Fibroblast of skin of scalp (primary cell): ENCODE measurements at places on chromosomes 3 and 15.

DNA sequence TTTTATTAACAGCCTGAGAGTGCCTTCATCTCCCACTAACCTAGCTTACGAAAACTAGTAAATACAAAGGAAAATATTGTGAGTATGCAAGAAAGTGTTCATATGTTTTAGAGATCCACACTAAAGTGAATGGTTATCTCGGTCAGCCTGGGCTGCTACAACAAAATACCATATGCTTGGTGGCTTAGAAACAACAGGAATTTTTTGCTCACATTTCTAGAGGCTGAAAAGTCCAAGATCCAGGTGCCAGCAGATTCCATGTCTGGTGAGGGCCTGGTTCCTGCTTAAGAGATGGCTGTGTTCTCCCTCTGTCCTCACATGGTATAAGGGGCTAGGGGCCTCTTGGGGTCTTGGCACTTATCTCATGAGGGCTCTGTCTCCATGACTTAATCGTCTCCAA lies 20.5 kb upstream of the SLC30A4 start:
- DNase-seq: no peak

- no peak for DNase-seq
Measured at GRCh38 chr3:159548675-159549335, 439.8 kb upstream of the IL12A start.

- peak; percentile 15 for DNase-seq
Measured at GRCh38 chr3:149152420-149152819, 23.0 kb downstream of the HPS3 start.

- peak; percentile 94 for DNase-seq
Measured at GRCh38 chr15:41944313-41944940, 27.9 kb downstream of the EHD4 start.

- no peak for DNase-seq
Measured at GRCh38 chr3:184604615-184605290, 43.2 kb downstream of the EPHB3 start.

DNA sequence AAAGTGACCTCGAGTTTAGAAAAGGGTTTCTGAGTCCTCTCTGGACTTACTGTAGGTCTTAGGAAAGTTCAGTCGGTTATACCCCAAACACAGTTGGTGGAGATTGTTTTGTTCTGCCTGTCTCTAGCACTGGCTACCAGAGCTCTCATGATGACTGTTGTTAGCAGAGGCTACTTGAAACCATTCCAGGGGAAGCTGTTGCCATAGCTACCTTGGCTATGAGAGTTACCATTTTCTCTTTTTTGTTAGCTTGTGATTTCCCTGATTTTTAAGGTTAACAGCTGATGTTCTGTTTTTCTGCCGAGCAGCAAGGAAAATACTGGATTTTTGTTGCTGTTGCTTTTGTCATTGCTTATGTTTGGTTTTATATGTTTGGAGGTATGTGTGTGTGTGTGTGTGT lies 26.7 kb downstream of the ABHD2 start:
- DNase-seq: no peak

DNA sequence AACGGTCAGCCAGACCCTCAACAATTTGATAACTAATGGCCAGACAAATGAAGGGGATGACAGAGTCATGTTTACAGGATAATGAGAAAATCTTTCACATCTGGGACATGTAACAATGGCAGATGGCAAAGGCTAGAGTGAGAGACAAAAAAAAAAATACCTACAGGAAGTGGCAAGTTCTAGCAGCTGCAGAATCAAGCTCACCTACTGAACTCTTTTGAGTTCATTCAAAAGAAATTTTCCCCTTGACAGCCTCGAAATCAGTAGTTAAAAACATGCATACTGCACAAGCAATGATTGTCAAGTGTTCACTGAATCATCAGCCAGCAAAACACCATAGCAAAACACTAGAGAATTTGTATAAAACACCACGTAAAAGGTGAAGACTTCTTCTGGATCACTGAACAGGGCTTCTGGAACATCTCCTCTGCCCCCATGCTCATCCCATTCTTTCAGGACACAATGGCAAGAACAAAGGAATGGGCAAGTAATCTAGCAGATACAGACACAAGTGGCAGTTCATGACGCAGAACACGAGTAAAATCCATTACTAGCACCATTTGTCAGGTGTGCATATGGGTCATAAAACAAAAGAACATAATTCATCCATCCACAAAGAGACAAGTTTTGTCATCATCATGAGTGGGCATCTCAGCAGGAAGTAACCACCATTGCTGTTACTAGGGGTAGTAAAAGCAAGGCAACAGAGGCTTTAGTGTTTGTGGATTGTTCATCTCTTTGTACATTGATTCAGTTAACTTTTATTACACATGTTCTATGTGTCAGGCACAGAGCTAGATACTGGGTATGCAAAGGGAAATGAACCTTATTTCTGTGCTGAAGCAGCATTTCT lies 13.8 kb upstream of the KCNMB2 start:
- DNase-seq: no peak

- DNase-seq: no peak
Measured at GRCh38 chr3:197458179-197458707, 97.5 kb downstream of the BDH1 start.

DNA sequence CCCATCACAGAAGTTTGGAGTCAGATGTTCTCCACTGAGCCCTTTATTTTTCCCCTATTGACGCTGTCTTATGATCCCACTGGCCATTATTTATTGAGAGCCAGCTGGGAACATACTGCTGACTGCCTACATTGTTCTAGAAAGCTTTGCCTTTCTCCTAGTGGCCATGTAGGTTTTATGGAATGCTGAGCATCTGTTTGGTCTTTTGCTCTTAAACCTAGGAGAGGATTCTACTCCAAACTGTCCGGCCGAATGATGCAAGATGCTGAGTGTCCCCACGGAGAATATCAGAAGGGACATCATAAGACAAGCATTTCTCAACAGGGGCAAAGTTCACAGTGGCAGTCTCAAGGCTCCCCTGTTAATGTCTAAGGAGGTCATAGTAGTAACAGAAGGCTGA lies 171.4 kb downstream of the ARRDC4 start:
- DNase-seq: peak; percentile 12

DNA sequence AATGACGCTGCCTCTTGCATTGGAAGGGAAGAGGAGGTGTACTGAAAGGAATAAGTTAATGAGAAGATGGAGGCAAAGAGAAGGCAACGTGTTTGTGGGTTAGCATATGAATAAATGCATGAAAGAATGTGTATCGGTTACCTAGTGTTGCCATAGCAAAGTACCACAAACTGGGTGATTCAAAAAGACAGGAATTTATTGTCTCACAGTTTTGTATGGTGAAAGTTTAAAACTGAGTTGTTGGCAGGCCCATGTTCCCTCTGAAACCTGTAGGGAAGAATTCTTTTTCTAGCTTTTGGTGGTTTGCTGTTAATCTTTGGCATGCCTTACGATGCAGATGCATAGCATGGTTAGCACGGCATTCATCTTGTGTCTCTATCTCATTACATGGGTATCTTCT lies 729.9 kb downstream of the MECOM start:
- peak; percentile 19 for DNase-seq

GRCh38 chr3:27105904-27106303 lies 263.3 kb downstream of the NEK10 start:
- no peak for DNase-seq

DNA sequence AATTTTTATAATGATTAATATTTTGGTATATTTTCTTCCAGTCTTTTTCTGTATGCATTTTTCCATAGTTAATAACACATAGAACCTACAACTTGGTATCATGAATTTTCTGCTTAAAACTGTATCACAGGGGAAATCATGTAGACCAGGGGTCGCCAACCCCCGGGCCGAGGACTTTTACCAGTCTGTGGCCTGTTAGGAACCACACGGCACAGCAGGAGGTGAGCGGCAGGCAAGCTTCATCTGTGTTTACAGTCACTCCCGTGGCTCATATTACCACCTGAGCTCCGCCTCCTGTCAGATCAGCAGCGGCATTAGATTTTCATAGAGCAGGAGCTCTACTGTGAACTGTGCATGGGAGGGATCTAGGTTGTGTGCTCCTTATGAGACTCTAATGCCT lies 54.7 kb downstream of the RPL22L1 start:
- no peak for DNase-seq

DNA sequence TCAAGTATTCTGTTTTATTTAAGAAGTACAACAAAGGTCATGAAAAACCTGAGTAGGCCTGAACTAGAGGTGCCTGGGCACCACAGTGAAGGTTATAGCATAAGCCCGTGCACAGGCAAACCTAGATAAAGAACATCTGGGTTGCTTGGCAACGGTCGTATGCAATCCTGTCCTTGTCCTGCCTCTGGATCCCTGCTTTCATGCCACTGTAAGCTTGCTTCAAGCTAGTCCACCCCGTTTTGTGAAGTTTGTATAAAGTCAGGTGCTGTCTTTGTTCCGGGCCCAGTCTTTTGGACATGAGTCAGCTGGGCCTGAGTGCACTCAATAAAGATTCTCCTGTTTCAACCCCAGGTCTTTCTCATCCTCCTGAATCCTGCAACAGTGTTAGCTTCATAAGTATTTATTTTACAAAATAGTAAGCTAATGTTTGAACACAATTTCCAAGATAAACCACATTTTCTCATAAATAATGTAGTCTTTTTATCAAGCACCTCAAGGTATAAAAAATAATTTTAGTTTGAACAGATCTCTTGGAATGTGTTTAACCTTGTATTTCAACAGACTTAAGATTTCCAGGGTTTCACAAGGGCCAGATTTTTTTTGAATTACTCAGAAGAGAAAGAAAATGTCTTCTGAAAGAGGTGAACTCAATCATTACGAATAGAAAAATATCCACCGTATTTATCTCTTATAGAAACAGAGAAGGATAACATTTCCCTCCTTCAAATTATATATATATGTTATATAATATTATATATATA lies 14.3 kb upstream of the SLC9C1 start:
- no peak for DNase-seq

DNA sequence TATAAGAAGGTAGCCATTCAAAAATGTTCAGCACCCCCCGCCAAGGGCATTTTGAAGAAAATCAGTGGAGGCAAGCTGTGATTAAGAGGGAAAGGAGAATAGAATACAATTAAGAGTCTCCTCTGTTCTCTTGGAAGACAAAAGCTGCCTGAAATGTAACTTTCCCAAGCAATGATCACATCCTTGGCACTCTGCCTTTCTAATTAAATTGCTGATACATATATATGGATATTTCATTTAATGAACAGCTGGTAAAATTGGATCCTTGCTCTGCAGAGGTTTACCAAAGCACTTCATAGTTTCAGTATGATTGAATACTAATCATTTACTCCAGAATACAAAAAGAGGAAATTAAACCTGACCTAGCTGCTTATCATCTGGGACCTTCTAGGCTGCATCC lies 10.4 kb downstream of the COL6A6 start:
- DNase-seq: no peak

DNA sequence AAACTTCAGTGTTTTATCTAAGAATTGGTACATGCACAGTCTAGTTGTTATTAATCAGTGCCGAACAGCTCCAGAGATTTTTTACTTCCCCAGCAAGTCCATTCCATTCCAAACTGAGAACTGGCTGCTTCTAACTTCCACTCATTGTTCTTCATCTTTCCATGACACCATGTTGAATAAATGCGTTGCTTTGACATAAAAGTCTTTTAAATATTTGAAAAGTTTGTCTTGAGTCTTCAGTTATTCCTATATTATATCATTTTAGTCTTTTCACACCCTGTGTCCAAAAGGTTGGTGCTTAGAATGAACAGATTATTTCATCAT lies 65.4 kb downstream of the CMSS1 start:
- no peak for DNase-seq

GRCh38 chr3:127772827-127773751 lies 49.2 kb downstream of the MGLL start:
- no peak for DNase-seq

- DNase-seq: no peak
Measured at GRCh38 chr3:81502236-81502635, 259.2 kb downstream of the GBE1 start.

GRCh38 chr15:62403164-62403809 lies 238.2 kb upstream of the C2CD4B start:
- DNase-seq: peak; percentile 87

DNA sequence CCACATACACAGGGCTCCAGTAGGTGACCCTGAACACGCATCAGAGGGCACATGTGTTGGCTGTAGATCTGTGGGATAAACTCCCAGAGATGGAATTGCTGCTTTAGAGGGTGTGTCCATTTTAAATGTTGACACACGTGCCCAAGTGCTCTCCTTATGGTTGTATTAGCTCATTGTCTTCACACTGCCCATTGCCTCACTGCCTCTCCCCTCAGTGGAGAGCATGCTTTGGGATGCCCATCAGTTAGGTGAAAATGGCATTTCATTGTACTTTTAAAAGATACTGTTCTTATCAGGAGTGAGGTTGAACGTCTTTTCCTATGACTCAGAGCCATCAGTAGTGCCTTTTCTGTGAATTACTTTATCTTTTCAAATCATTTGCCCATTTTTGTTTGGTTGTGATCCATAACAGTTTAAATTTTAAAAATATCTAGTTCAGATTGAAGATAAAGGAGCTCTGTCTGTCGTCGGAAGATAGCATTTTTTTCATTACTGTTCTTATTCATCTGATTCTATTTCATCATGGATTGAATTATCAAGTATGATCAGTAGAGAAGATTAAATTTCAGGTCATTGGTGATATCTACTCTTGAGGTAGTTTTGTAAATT lies 120.7 kb downstream of the CHDH start:
- DNase-seq: no peak

- DNase-seq: peak; percentile 77
Measured at GRCh38 chr3:170555329-170555728, 30.5 kb downstream of the SLC7A14 start.
